NCI-H1417 (cell line): ENCODE measurements at places on chromosomes 3 and 15.

DNA sequence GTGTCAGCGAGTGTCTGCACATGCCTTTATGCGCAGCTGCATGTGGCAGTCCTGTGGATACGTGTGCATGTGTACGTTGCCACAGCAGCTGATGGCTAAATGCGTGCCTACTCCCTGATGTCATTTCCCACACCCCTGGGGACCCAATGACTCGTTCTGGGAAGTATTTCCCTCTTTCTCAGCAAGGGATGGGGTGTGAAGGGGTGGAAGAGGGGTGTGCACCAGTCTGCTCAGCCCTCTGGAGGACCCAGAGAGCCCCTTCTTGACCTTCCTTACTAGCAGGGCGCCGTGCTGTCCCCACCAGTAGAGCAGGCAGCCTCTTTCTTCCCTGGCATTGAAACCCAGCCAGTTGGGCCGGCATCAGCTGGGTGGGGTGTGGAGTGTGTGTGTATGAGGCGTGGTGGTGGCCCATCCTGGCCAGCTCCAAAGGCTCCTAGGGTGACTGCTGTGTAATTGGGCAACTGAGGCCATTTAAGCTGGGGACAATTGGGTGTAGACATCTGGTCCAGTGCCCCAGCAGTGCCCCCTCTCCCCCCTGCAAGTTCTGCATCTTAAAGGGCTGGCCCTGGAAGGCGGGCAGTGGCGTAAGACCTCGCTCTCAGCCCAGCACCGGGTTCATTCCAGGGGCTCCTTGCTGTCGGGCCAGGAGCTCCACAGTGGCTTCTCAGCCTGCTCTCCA lies 19.2 kb downstream of the SNX33 start:
- DNase-seq, result no peak

GRCh38 chr3:62293051-62293780 lies 80.1 kb downstream of the FEZF2 start:
- no peak for DNase-seq

DNA sequence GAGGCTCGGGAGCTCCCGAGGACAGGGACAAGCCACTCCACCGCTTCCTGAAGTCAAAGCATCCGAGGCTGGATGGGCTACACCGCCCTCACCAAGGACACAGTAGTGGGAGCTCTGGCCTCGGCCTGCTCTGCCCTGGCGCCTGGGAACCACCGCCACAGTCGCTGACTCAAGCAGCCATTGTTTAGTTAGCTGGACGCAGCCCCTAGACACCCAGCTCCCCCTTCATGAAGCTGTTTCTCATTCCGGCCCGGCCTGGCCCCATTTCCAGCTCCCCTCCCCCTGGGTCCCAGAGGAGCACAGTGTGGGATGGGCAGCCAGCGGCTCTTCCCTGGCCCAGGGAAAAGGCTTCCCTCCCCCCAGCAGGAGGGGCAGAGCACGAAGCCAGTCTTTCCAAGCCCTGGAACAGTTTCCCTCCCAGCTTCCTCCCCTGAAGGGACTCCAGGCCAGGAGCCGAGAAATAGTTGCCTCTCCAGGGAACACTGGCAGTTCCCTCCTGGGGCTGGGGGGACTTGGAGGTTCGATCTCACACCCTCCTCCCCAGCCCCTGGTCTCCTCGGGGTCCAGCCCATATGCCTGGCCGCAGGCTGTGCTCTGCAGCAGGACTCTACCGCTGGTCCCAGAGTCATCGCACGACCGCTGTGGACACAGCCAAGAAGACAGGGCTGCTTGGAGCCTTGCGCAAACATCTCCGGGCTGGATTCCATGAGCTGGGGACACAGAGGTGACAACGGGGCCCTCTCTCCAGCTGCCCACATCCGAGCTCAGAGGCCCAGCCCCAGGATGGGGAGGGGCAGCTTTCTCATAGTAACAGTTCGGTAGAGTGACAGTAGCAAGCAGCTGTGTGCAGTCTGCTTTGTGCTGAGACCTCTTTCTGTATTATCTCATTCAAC lies 10.0 kb downstream of the PLXND1 start:
- DNase-seq, result peak; percentile 61

- DNase-seq, result no peak
These were observed 66.3 kb upstream of the IQSEC1 start for GRCh38 chr3:13139471-13140065.

DNA sequence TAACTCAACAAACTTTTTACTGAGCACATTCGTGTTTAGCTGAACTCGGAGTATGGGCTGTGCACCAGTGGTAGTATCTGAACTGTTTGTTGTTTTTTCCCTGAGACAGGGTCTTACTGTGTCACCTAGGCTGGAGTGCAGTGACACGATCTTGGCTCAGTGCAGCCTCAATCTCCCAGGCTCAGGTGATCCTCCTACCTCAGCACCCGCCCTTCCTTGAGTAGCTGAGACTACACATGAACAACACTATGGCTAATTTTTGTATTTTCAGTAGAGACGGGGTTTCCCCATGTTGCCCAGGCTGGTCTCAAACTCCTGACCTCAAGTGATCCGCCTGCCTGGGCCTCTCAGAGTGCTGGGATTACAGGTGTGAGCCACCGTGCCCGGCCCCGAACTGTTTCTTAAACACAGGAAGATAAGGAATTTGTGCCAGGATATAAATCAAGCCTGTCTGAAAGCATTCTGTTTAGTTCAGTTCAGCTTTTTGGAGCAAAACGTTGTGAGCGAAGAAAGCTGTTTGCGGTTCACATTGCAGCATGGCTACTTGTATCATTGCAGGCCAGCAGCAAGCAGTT lies 40.4 kb upstream of the SKOR1 start:
- DNase-seq, result no peak

DNA sequence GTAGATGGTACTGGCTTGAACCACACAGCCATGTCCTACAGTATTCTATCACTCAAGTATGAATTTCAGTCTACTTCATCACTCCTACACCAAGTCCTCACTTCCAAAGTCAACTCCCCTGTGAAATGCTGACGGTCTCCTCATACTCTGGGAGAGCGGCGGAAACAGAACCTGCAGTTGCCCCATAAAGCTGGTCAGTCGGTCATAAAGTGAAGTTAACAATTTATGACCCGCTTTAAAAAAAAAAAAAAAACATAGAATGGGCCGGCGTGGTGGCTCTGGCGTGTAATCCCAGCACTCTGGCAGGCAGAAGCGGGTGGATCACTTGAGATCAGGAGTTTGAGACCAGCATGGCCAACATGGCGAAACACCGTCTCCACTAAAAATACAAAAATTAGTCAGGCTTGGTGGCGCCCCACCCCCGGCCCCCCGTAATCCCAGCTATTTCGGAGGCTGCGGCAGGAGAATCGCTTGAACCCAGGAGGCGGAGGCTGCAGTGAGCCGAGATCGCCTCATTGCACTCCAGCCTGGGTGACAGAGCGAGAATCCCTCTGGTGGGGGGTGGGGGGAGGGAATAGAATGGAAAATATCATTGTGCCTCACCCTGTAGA lies 2.1 kb downstream of the TRANK1 start:
- no peak for DNase-seq

- DNase-seq, result no peak
These were observed 34.1 kb downstream of the EOMES start for GRCh38 chr3:27688053-27688452.

DNA sequence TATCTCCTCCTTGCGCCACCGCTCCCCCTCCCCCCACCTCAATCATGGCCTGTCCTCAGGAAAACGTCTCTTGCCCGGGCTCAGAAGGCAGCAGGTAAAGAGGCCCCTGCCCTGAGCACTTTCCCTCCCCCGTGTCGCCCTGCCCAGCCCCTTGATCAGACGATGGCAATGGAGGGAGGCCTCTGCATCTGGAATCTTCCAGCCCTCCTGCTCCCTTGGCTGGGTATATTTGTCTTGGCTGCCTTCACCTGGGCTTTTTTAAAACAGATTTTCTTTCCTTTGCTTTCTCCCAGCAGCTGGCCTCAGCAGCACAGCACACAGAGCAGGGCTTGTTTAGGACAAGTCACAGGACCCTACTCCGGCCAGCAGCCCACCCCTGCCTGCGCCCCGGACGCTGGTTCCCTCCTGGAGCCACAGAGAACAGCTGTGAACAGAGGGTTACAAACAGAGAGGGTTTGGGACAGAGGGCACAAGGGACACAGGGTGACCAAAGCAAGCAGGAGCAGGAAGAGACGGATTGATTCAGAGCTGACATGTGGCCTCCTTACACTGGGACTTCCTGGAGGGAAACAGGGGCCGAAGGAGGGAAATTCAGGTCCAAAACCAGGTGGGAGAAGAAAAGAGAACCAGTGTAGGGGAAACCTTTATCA lies 78.7 kb downstream of the ISG20 start:
- no peak for DNase-seq

DNA sequence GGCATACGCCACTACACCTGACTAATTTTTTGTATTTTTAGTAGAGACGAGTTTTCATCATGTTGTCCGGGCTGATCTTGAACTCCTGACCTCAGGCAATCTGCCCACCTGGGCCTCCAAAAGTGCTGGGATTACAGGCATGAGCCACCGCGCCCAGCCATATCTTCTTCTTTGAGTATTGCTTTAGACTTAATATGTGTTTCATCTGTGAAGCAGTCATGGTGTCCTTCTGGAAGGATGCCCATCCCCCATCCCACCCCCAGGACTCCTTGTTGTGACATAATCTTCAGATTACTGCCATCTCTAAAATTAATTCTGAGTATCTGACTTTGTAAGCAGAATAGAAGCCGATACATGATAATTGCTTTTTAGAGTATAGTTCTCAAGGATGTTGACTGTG lies 57.7 kb downstream of the KLHL25 start:
- DNase-seq, result no peak

DNA sequence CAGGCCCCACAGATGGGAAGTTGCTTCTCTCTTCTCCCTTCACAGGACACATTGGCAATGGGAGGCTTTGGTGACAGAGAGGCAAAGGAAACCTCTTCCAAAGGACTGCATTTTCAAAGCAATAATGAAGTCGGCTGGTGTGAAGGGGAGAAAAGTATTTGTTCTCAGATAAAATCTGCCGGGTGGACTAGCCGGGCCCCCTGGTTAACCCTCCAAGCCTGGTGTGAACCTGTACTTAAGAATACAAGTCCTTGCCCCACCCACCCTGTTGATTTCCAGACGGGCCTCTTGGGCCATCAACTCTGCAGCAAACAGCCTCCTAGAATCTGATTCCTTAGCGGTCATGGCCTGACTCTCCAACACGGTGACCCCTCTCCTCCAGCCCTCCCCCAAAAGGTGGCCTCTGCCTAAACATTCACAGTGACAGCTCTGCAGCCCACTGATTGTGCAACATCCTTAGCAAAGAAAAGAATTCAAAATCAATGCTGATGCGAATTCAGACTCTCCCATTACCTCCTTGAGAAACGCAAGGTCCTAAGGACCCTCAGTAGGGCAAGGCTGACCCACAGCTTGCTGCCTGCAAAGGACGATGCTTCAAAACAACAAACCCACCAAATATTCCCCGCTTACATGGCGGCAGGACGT lies 9.9 kb downstream of the TLE3 start:
- DNase-seq, result peak; percentile 60

GRCh38 chr3:13420045-13420830 lies at the start of gene NUP210:
Gene NUP210 (minus strand): TSS chr3:13420322. CDS start chr3:13420226, 96 bp downstream.
- peak; percentile 55 for DNase-seq

DNA sequence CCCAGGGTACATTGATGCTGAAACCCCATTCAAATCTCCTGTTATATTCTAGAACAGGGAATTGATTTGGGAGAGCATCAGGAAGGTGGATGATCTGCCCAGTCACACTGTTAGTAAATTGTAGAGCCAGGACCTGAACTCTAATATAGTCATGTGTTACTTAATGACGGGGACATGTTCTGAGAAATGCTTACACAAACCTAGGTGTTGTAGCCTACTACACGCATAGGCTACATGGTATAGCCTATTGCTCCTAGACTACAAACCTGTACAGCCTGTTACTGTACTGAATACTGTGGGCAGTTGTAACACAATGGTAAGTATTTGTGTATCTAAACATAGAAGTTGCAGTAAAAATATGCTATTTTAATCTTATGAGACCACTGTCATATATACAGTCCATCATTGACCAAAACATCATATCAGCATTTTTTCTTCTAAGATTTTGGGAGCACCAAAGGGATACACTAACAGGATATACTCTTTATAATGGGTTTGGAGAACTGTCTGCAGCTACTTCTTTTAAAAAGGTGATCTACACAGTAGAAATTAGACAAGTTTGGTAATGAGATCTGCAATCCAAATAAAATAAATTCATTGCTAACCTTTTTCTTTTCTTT lies 5.8 kb downstream of the B2M start:
- DNase-seq, result no peak

DNA sequence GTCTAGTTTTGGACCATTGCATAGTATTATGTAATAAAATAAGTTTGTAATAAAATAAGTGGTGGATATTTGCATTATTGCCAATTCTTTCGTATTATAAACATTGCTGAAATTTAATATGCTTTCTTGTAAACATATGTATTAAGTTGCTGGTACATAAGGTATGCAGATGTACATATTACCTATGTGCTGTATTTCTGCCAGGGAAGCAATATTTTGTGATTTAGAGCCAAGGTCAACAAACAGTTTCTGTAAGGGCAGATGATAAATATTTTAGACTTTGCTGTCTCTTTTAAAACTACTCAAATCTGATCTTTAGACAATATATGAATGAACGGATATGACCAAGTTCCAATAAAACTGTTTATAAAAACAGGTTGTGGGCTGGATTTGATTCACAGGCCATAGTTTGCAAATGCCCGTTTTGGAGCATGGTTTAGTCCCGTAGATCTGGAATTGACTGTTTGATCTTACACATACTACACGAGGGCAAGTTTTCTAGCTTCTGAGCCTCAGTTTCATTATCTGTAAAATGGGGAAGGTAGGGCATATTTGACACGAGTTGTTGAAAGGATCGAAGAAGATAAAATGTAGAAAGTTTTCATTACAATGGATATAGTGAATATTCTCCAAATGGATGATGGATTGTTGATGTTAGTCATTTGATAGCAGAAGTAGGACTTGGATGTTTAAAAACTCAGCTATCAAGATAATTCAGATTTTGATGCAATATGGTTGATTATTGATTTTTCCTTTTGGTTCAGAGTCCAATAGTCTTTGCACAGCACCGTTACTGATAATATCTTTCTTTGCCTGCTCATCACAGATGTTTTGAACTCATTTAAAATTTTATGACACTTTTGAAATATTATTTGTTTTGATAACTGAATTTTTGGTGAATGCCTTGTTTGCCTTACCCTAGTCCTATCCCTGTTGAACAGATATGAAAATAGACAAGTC lies 394.6 kb downstream of the FEZF2 start:
- DNase-seq, result no peak

- peak; percentile 33 for DNase-seq
These were observed 49.5 kb downstream of the SMAD6 start for GRCh38 chr15:66751579-66751978.

DNA sequence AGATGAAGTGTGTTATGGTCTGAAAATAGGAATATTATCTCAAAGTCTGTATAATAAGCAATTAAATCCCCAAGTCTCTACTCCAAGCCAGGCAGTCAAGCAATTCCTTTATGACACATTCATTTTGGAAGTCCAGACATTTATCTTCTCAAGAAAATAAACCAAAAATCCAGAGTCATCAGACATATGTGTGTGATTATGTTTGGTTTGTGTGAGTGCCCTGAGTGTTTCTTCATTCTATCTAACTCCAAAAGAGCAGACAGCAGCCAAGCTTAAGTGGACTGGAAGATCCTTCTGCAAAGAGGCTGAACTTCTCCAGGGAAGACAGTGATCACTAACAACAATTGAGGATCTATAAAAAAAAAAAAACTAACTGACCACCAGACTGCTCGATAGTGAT lies 239.8 kb downstream of the STAG1 start:
- no peak for DNase-seq

GRCh38 chr3:126758026-126758425 lies 54.0 kb downstream of the CHCHD6 start:
- DNase-seq, result peak; percentile 11
